ENCODE measurements at places on chromosomes 12 and 14.

GRCh38 chr12:77113971-77114370 is 48.6 kb upstream of the E2F7 start:
- no peak for DNase-seq

- DNase-seq, result no peak
Measured at GRCh38 chr12:126210448-126210847, 1145.2 kb downstream of the AACS start.

DNA sequence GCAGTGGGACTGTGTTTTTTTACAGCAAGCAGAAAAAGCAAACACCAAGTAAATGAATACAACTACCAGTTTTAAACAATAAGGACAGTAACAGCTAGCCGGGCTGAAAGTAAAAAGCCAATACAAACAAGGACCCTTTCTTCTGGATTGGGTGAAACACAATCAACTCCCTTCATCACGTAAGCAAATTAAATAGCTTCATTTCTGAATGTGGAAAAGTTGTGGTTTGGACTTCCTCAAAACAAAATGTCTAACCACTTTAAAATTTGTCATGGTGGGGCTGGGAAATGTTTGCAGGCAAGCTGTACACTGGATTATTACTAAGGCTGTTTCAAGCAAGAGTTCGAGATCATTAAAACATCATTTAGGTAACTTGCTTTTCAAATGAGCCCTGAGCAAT is 47.4 kb downstream of the TCHP start:
- no peak for DNase-seq

DNA sequence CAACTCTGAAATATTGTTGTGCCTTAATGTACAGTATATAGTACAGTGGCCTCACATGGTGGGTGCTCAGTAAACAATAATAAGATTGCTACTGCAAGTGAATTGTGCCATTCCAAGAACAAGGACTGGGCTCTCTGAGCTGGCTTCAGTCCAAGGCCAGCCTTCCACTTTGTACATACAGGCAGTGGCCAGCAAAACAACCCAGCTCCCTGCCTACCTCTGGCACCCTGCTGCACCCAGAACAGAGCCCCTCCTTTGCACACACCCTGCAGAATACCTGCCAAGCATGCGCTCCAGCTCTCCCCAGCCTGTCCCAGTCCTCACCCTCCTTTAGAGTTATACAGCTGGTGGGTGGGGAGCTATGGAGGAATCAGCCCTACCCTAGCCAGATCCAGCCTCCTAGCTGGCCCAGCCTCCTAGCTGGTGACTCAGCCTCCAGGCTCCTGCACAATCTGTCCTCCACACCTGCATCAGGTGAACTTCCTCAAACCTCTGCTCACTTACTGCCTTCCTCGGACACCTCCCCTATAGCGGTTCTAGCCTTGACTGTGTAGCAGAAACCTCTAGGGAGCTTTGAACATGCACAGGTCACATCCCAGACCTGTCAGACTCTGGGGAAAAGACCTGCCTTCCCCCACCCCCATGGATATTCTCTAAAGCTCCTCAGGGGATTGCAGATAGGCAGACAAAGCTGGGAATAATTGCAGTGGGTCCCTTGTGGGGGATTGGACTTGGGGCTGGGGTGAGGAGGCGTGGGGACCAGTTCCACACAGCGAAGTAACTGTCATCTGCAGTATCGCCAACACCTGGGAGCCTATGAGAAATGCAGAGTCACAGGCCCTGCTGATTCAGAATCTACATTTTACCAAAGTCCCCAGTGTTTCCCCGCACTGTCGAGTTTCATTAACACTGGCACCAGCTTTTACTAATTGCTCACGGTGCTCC is 17.9 kb downstream of the ZDHHC22 start:
- no peak for DNase-seq

- no peak for DNase-seq
Measured at GRCh38 chr12:27751386-27752047, 28.5 kb upstream of the KLHL42 start.

DNA sequence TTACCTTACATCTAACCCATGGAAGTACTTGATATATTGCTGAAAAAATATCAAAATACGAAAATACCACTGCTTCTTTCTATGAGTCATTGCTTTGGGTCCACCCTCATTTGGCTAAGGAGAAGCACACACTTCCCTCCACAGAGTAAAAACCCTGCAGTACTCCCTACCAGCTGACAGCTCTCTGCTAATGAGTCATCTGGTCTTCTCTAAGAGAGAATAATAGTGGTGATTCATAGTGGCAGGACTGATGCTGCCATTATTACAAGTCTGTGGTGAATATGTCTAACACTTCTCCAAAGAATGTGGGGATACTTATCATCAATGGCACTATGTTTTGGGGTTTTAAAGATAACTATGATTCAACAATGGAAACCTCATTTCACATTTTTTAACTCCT is 90.7 kb downstream of the PPFIA2 start:
- peak; percentile 71 for DNase-seq

- DNase-seq, result no peak
Measured at GRCh38 chr14:39621223-39621622, 189.0 kb upstream of the FBXO33 start.

GRCh38 chr12:101777485-101777884 is 38.2 kb upstream of the SYCP3 start:
- no peak for DNase-seq

DNA sequence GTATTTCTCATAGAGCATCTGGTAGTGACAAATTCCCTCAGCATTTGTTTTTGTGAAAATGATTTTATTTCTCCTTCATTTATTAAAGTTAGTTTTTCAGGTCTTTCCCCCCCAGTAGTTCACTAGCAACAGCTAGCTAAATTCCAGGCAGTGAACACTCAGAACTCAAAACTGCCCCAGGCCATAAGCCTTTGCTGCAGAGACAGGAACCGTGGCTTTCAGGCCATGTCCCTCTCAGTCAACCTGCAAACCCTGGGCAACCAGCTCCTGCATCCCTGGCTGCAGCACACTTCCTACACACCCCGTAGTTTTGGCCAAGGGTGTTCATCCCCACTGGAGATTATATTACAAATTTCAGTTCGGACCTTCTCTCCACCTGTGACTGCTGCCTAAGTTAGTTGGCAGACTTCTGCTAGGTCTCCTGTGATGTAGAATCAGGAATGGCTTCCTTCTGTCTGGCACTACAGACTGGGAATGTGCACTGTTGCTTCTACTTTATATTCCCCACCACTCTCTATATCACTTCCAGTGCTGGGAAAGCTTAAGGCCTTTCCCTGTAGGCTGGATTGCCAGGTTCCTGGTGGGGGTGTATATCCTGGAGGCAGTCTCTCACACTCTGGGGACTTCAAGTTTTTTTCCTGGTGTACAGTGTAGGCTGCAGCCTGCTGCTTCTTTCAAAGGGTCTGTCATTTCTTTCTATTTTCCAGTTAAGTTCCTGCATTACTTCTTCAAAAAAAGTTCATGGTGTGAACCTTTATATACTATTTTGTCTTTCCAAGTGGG is 924.4 kb upstream of the LRFN5 start:
- DNase-seq, result no peak

GRCh38 chr12:119990382-119990874 is 1.4 kb downstream of the BICDL1 start:
- DNase-seq, result peak; percentile 39

DNA sequence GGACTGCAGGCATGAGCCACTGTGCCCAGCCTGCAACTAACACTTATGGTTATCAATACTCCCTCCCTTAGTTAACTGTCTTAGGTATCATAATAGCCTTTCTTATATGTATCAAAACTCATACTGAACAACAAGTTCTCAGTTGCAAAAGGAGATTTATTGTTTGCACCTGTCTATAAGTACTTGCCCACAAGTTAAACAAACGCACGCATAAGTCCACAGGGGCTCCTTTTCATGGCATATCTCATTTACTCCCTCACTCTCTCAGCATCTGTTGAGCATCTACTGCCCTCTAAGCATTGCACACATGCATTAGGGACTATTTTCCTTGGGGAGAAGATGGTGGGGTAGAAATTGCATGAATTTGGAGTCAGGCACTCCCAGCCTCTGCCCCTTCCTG is 46.7 kb upstream of the CORO1C start:
- DNase-seq, result no peak

GRCh38 chr12:53966085-53966384 is 6.9 kb upstream of the HOXC11 start:
- DNase-seq, result no peak

DNA sequence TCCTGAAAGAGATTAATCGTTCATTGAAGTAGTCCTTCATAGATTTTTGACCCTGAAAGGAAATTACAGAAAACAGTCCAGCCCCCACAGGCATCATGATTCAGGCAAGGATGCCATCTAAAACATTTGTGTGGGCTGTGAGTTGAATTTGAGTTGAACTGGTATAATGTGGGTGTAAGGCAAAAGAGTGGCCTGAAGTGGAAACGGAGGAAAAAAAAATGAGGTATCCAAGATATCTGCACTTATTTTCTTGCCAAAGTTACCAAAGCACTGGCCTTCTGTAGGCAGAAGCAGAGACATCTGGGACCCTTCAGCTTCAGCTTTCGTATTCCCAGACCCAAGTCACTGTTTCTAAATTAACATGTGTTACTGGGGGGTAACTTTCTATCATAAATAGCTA is 105.1 kb upstream of the DIO2 start:
- DNase-seq, result no peak

- no peak for DNase-seq
Measured at GRCh38 chr12:132765361-132765760, 3.7 kb upstream of the ANKLE2 start.

GRCh38 chr12:76303365-76303764 is 44.9 kb downstream of the BBS10 start:
- DNase-seq, result no peak

GRCh38 chr12:26101763-26102162 is 23.1 kb downstream of the BHLHE41 start:
- no peak for DNase-seq

DNA sequence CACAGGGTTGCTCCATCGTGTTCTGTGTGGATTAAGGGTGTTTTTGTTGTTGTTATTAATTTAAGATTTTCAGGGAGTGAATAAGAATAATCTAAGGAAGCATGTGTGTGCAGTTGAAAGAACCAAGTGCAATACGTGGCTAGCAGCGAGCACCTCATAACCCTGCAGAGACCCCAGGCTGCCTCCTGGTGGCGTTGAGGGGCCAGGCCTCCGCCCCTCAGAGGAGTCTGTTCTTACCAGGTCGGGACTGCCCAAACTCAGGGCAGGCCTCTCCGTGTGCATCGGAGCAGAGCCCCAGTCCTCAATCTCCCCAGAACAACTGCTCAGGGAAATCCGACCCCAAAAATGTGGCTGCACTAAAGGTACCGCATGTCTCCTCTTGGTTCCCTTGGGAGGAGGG is 36.8 kb downstream of the IL31 start:
- no peak for DNase-seq

GRCh38 chr14:34993426-34993825 is 10.6 kb downstream of the SRP54 start:
- no peak for DNase-seq

- no peak for DNase-seq
Measured at GRCh38 chr14:51069055-51069454, 25.9 kb downstream of the TRIM9 start.

DNA sequence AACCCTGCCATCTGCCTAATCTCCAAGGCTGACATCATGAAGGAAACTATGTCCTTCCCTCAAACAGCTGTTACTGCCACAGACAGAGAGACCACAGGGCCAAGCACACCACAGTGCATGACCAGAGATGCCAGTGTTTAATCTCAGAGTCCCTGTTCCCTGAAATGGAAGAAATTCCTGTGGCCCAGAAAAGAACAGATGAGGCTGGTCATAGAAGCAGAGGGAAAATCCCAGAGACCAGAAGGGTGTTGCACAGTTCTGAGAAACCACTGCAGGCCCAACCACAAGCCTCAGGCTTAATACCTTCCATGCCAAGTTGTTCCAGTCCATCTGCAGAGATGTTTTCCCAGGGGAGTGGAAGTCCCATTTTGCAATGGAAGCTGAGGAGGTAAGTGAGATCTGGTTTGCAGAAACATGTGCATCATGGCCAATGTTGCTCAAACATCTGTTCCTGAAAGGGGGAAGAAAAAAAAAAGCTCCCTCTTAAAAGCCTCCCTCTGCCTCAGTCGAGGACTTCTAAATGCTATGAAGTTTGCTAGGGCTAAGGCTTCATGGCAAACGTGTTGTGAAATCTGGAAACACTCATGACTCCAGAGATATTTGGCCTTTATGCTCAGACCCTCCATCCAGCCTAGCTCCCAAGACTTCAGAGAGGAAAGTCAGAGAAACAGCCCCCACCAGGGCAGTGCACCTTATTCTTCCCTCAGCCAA is 98.6 kb downstream of the SCARB1 start:
- no peak for DNase-seq

- DNase-seq, result no peak
Measured at GRCh38 chr12:132276827-132277373, 52.5 kb downstream of the GALNT9 start.

GRCh38 chr14:23588884-23589598 is 10.5 kb upstream of the JPH4 start:
- peak; percentile 82 for DNase-seq

- DNase-seq, result no peak
Measured at GRCh38 chr12:56602239-56602638, 27.9 kb downstream of the BAZ2A start.

DNA sequence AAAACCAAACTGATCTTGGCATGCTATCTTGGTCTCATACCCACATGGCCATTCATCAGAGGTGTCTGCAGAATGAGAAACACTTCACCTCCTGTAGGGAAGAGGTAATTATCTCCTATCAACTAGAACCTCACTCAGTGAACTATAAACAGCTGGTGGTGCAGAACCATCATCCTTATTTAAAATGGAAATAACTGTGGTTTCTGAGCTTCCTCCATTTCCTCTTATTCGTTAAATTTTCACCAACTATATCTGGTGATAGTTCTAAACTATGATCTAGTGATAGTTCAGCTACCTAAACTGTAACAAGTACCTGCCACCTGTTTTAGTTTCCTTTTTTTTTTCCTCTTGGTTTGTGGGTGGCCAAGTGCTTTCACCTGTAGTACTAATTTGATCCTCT is 218.5 kb downstream of the FUT8 start:
- DNase-seq, result no peak

DNA sequence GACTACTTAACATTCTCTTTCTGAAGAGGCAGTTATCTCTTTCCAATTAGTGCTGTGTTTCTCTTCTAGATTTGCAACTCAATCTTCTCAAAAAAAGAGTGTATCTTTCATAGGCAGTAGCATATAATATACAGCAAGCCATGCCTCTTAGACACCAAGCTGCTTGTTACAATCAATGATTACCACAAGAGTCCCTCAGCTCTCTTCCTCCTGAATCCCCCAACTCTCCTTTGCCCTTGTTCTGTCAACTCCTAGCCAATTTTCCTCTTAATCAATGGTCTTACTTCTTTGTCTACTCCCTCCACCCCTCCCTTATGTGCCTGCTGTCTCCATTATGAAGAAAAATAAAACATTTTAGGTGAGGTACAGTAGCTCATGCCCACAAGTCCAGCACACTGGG is 2.6 kb downstream of the TMTC1 start:
- no peak for DNase-seq

All from activated CD4-positive, alpha-beta T cell treated with anti-CD3 and anti-CD28 coated beads, Interleukin-2, Interleukin-6, amounts not matched to agents 100 ng/mL and 50 ng/mL, durations not matched to agents 16 hours and 8 hours (primary cell).